ENCODE measurements at places on chromosomes 12 and 14.

- DNase-seq, result peak; percentile 67
Measured at GRCh38 chr12:55700255-55701018, 7.3 kb downstream of the ITGA7 start.

- no peak for DNase-seq
Measured at GRCh38 chr12:108560321-108560721, 652 bp downstream of the SART3 start.

- DNase-seq, result peak; percentile 64
Measured at GRCh38 chr14:72904840-72905561, 11.1 kb upstream of the DPF3 start.

- peak; percentile 51 for DNase-seq
Measured at GRCh38 chr14:53217316-53217994, 64.3 kb upstream of the DDHD1 start.

- no peak for DNase-seq
Measured at GRCh38 chr14:37668646-37669045, 73.2 kb downstream of the TTC6 start.

- DNase-seq, result no peak
Measured at GRCh38 chr12:22250762-22251161, 83.7 kb downstream of the ST8SIA1 start.

GRCh38 chr12:94832780-94833681 lies 170.5 kb downstream of the NDUFA12 start:
- DNase-seq, result no peak

GRCh38 chr14:89249065-89249695 lies 167.9 kb downstream of the FOXN3 start:
- DNase-seq, result peak; percentile 79

GRCh38 chr14:94361682-94362081 lies 26.7 kb downstream of the SERPINA1 start:
- DNase-seq, result no peak

- no peak for DNase-seq
Measured at GRCh38 chr14:36591482-36591881, 9.1 kb upstream of the NKX2-8 start.

GRCh38 chr14:74771399-74771798 lies 8.3 kb downstream of the YLPM1 start:
- DNase-seq, result no peak

DNA sequence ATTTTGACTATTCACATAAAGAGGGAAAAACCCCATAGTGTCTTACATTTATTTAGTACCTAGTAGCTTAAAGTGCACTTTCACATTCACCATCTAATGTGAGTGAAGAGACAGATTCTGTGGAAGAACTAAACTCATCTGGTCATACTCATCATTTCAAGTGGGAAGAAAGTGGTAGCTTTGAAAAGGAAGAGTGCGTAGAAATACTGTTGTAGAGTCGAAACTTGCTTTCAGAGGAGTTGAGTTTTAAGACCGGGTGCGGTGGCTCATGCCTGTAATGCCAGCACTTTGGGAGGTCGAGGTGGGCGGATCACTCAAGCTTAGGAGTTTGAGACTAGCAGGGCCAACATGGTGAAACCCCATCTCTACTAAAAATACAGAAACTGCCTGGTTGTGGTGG lies 222.2 kb downstream of the ERC1 start:
- DNase-seq, result no peak

DNA sequence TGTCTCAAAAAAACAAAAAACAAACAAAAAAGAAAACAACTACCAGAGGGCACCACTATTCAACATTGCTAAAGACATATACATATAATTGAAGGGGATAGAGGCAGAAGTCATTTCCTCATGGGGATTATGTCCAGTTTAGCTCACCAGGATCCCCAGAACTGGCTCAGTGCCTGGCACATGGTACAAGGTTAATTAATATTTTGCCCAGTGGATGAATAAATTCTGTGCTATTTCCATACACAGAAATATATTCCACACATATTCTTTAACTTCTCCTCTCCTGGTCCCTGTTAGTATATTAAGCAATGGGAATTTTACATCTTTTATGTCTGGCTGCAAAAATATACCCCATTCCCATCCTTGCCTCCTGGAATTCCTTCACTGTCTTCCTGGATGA lies 6.7 kb downstream of the FOS start:
- no peak for DNase-seq

- no peak for DNase-seq
Measured at GRCh38 chr12:77687321-77687720, 143.4 kb upstream of the NAV3 start.

DNA sequence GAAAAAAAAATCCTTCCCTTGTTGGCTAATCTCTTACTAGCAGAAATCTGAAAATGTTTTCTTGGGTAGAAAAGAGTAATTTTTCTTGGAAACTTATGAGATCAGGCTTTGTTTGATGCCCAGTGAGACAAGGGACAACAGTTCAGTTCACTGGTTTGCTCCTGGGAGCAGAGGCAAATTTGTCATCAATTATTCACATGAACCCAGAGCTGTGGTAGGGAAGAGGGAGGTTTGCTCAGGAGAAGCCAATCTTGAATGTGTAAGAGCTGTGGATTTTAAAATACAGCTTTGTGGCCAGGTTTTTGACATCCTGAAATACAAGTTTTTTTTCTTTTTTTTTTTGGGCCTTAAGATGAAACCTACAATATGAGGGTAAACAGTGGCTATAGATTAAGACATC lies 426.6 kb downstream of the ATP23 start:
- DNase-seq, result no peak

- DNase-seq, result peak; percentile 24
Measured at GRCh38 chr12:98645572-98646067, 530 bp downstream of the APAF1 start.

DNA sequence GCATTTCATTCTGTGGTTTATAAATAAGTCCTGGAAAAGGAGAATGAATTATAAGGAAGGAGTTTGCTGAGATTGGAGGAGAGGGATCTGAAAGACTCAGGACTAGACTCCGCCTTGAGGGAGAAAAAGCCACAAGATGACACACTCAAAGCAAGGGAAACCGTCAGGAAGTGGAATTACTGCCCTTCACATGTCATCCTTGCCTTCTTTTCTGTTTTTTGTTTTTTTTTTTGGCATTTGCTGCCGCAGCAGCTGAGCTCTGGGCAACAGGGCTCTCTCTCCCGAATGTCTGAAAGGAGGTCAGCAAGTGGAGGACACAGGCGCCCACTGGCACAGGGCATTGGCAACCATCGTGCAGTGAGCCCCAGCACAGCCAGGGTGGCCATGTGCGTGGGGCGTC lies 344.9 kb downstream of the DPF3 start:
- DNase-seq, result no peak

DNA sequence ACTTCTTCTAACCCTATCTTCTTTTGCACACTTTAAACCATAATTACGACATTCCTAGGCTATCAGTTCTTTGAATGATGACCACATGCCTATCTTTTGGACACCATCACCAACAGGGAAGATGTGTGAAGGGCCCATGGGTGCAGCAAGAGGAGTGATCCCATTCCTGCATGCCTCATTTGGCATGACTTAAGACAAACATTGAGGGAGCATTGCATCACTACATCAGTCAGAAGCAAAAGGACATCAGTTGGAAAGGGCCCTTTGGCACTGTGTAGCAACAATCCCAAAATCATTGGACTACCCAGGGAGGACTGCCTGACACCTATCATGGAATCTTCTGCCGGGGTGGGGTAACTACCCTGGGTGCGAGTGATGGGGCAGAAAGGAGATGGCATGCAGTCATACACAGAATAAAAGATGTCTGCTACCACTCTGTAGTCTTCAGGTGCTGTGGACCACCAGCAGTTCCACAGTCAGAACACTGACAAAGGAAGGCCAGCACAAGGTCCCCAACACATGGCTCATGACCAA lies 10.7 kb upstream of the TMBIM6 start:
- DNase-seq, result no peak

DNA sequence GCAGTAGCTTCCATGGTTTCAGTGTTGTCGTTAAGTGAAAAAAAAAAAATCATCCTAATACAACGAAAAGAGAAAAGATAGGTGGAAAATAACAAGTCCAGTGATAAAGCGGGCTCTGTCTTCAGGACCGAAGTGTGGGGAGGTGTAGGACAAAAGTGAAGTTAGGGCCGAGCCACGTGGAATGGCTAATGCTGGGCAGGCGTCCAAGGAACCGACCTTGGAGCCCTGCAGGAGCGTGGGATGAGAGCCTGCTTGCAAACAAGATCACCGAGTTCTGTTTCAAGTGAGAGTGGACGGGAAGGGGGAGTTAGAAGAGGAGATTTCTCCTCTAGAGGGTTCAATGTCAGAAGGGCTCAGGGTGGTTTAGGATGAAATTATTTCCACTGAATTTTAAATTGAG lies 22.2 kb downstream of the A2ML1 start:
- no peak for DNase-seq

DNA sequence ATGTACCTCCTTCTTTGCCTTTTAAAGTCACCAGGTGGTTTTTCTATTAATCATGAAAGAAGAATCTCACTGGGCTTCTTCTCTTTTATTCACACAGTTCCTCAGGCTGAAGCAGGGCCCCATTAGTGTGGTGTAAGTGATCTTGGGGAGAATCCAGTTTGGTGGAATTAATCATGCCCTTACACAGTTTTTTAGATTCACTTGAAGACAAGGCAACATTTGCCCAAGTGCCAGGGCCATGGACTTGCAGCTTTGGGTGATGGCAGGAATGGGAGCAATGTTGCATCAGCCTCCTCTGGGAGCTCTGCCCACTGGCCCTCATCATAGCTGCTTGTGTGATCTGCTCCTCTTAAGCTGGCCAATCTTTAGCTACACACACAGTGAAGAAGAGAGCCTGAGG lies 33.8 kb downstream of the KCNK10 start:
- DNase-seq, result peak; percentile 11

DNA sequence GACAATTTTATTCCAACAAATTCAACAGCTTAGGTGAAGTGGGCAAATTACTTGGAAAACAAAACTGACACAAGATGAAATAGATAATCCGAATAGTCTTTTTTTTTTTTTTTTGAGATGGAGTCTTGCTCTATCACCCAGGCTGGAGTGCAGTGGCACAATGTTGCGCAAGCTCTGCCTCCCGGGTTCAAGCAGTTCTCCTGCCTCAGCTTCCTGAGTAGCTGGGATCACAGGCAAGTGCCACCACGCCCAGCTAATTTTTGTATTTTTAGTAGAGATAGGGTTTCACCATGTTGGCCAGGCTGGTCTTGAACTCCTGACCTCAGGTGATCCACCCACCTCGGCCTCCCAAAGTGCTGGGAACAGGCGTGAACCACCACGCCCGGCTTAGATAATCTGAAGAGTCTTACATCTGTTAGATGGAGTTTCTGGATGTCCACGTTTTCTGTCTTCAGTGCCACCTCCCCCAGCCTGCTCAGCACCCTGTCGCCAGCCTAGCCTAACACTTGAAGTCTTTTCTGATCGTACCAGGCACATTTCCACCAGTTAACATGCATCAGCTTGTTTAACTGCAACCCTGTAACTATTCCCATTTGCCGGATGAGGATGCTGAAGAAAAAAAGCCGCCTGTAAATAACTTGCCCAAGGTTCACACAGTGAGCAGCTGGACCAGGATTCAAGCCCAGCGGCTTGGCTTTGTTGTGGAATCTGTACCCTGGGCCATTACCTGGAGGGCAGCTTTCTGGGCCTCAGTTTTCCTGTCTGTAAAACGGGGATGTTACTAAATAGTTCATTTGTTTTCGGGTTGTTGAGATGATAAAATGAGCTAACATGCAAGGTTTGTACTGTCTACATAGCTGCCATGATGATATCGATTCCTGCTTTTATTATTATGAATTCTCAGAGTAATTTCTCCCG lies 26.4 kb downstream of the FBRSL1 start:
- peak; percentile 16 for DNase-seq

GRCh38 chr14:88934351-88934806 lies 109.9 kb downstream of the TTC8 start:
- DNase-seq, result no peak

- DNase-seq, result no peak
Measured at GRCh38 chr12:25675808-25676207, 122.7 kb upstream of the LMNTD1 start.

- no peak for DNase-seq
Measured at GRCh38 chr14:75246546-75247285, 31.9 kb upstream of the FOS start.

DNA sequence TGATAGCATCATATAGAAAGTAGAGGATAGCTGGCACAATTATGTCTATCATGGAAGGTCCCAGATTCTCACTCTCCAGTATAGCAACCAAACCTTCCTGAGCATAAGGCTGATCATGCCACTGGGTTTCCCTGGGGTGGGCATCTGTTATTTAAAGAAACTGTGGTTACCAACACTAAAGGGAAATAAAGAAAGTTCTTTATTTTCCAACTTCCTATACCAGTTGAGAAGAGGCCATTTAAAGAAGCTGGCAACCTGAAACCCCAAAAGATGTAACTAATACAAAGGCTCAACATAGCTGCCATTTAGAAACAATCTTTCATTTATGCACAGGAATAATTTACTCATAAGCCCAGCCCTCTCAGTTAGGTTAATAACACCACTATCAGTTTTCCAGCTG lies 3.1 kb downstream of the BCAT1 start:
- no peak for DNase-seq

DNA sequence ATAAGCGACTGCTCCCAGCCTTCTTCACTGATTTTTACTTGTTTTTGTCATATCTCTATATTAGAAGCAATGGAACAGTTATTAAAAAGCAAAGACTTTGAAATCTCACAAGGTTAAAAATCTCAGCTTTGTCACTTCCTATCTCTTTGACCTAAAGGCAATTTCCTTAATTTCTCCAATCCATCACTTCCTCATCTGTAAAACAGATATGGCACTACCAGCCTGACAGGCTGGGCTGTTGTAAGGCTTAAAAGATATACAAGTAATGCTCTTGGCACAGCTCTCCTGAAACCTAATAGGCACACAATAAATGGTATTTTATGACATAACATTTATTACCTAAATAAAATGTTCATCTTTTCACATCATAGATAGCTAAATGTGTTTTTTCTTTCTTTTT lies 25.6 kb downstream of the ATXN2 start:
- DNase-seq, result no peak

GRCh38 chr12:102948941-102949352 lies 8.5 kb upstream of the ASCL1 start:
- peak; percentile 27 for DNase-seq

GRCh38 chr14:105026033-105026785 lies 5.3 kb upstream of the CDCA4 start:
- peak; percentile 71 for DNase-seq

GRCh38 chr12:1173781-1174617 lies 183.0 kb downstream of the ERC1 start:
- no peak for DNase-seq

- no peak for DNase-seq
Measured at GRCh38 chr12:51897181-51897580, 9.3 kb downstream of the ANKRD33 start.

GRCh38 chr14:73459959-73460358 lies 1.6 kb upstream of the NUMB start:
- no peak for DNase-seq

- peak; percentile 86 for DNase-seq
Measured at GRCh38 chr12:58030566-58031279, 89.4 kb downstream of the ATP23 start.

GRCh38 chr14:67940486-67941455 lies 121.2 kb downstream of the RAD51B start:
- DNase-seq, result no peak

DNA sequence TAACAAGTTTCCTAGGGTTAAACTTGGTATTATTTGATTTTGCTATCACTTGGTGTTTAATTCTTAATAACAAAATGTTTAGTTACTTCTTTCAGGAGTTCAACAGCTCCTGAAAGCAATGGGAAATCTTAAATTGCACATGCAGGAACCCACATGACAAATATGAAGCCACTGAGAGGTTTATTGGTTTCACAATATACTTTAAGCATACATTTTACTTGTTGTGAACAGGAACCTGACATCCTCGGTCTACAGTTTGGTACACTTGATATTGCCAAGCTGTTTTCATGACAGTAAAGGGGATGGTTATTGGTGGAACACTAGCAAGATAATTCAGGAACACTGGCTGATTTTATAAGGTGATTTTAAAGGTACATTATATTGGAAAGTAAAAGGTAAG lies 46.2 kb downstream of the SLC38A1 start:
- no peak for DNase-seq
